Stimulated activated CD8-positive, alpha-beta memory T cell treated with anti-CD3 and anti-CD28 coated beads, Interleukin-7, amount 100 ng/mL, for 24 hours (primary cell): ENCODE measurements at places on chromosomes 3 and 15.

- no peak for DNase-seq
Measured at GRCh38 chr3:146550070-146550615, 5.7 kb upstream of the PLSCR1 start.

DNA sequence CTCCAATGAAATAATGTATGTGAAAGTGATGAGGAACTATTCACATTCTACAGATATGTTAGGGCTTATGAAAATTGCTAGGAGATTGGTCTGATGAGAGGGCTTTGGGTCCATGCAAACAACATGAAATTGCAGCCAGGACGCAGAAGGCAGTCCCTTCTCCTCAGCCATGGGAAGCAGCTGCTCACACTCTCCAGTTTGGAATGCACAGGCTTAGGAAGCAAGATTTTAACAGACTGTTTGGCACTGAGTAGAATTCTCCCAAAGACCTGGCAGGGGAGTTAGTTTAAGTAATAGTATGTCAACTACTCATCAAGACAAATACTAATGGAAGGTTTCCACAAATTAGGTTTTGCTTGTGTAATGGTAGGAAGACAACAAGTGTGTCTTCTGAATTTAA, 500.7 kb upstream of the ARRDC4 start:
- no peak for DNase-seq

GRCh38 chr3:192875971-192876565, 41.6 kb downstream of the MB21D2 start:
- no peak for DNase-seq

DNA sequence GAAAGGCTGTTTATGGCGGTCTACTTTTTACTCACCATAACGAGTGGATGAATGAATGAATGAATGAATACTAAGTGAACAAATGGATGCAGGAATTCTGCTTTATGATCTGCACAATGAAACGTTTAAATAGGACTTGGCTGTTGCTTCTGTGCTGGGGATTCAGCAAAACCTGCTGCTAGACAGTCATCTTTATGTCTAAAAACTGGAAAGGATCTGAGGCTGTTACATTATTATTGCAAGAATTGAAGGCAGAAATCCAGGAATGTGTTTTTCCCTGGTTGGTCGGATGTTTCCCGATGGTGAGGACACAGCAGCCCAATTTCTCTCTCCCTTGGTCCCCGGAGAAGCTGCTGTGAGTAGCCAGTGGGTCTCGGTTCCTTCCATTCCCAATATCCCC, 94.2 kb downstream of the GABRG3 start:
- no peak for DNase-seq

DNA sequence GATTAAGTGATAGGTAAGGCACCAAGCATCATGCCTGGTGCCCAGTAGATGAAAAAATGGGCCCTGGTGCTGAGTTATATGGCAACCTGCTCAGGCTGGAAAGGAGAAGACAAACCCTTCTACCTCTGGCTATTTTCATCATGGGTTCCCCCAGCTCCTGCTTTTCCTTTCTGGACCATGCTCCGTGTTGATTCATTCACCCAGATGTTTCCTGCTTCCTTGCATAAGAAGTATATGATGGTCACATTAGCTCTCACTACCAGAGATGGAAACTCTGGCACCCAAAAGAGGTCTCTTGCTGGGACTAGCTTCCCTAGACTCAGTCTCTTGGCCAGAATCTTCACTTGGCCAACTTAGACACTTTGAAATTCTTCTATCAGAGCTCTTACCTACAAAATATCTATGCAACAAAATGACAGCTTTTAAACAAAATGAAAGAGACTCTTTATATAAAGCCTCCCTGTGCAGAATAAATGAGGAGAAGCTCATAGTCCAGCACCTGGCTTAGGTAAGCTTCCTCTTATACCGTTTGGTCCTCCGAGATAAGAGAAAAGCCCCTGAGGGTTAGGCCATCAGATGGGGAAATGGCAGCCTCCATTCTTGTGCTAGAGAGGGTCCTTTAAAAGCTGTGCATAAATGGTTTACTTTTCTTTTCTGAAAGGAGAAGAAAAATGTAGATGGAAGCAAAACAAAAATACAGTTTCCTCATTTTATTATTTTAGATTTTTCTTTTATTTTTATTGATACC, 46.8 kb upstream of the MCF2L2 start:
- DNase-seq = no peak

- DNase-seq = no peak
Measured at GRCh38 chr3:114374433-114374990, 80.7 kb downstream of the TIGIT start.

DNA sequence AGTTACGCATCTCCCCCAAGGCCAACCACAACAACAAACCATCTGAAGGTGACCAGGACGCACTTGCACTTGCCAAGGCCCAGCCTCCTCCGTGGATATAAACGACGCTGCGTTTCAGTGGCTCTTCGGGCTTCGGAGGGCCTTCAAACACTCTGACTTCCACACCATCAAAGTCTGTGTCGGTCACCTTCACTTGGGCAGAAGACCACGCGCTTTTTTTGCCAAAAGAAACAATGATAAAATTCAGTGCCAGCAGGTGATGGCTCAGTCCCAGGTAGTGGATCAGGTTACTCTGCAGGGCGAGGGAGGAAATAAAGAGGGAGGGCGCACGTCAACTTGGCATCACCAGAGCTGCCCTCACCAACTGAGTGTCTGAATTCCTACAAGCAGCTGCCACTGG, 63.0 kb downstream of the NCEH1 start:
- no peak for DNase-seq

DNA sequence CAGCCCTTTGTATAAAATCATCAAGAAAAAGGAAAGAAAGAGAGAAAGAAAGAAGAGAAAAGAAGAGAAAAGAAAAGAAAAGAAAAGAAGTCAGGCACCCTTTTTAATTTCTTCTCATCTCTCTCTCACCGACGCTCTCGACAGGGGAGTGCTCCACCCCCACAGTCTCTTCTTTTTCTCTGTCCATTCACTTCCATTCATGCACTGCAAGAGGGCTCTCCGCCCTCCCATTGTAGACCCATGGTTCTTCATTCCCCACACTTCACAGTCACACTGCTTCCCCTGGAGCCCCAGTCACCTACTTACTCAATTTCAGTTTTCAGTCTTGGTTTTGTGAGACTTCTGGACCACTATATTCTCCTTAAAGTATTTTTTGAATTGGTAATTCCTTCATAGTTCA, 254.7 kb downstream of the SOX2 start:
- no peak for DNase-seq

- DNase-seq = no peak
Measured at GRCh38 chr3:49668414-49668797, 5.7 kb upstream of the APEH start.

DNA sequence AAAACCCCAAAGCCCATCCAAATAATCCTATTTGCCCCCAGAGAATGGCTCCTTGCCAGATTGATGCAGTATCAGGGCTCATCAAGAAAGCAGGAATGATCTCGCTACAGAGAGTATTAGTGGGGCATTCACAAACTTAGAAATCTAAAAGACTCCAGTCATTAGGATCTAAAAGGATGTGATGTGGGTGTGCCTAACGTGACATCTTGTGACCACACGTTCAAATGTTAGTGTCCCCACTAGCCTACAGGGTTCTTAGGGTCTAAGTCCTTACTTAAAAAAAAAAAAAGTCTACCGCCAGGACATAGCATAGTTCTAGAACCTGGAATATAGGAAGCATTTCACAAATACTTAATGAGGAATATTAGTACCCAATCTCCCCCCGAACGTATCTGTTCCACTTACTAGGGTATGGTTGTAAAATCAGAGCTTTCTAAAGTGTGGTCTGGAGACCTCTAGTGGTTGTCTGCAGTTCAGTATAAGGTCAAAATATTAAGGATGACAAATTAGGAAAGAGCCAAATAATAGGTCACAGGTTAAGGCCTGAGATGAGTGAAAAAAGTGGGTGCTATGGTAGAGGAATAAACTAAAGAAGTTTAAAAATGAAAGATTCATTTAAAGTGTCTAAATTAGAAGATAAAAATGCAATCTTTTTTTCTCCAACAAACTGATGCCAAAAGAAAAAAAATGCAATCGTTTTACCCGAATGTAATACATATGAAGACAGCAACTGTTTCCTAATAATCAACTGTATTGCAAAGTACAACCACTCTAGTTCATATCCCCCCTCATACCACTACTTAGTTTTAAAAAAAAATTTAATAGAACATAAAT, 4.2 kb upstream of the CHRM5 start:
- no peak for DNase-seq

- DNase-seq = no peak
Measured at GRCh38 chr3:119662604-119663373, 2.4 kb upstream of the POPDC2 start.

- no peak for DNase-seq
Measured at GRCh38 chr3:18723206-18723810, 298.2 kb upstream of the SATB1 start.

DNA sequence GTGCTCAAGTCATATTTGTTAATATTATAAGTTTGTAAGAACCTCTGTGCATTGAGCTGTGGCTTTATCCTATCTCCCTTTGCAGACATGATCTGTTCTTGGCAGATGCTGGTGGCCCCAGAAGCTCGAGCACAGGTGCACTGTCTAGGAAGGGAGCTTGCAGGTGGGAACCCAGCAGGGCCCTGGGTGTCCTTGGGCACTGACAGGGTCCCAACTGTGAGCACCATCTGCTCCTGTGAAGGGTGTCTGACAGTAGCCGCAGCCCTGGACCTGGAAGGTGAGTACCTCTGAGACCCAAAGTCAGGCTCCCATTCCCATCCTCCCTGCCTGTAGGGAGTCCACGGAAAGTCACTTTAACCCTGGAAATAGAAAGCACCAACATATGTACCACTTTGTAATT, 2.4 kb upstream of the REC114 start:
- no peak for DNase-seq

GRCh38 chr3:150747886-150748683, 14.9 kb downstream of the SIAH2 start:
- no peak for DNase-seq

GRCh38 chr3:112610121-112610520, 30.8 kb downstream of the CCDC80 start:
- no peak for DNase-seq

DNA sequence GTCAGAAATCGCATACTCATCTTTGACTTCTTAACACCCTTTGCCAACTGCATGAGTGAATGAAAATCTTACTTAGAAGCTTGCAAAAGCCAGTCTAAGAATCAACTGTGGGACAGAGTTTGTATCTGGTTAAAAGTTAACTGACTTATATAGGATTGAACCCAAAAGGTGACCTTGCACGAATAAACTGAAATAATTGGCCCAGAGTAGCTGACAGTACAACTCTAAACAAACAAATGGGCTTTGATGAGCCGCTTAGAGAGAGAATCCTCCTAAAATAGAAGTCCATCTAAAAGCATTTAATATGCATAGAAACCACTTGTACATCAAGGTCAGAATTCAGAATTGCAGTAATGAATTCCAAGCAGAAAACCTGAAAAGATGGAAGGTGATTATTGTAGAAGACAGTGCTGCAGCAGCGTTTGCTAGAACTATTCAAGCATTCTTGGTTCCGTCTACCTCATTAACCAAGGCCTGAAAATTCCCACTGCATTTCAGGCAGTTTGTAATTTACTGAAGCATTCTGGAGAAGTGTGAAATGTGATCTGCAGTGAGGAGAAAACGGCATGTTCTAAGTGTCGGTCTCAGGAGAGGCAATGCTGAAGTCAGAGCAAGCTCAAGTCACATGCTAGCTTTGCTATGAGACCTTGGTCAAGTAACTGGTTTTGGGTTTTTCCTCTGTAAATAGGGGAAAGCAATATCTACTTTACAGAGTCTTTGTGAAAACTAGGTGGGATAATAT, 103.7 kb downstream of the CADPS start:
- no peak for DNase-seq

DNA sequence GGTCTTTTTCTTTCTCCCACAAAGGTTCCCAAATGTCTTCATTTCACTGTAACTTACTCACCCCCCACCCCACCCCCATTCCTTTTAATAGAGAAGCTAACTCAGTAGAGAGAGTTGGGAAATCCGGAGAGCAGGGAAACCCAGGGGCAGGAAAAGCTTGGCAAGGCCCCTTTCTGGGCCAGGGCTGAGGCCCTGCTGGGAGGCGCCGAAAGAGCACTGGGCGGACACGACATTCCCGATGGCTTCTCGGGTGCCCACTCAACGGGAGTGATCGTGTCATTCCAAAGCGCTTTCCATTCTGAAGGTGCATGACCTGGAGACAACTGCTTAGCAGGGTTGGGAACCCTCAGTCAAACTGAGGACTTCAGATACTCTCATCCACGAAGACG, 1.6 kb upstream of the DALRD3 start:
- DNase-seq = no peak

- DNase-seq = no peak
Measured at GRCh38 chr3:187912007-187912406, 166.7 kb upstream of the BCL6 start.

- no peak for DNase-seq
Measured at GRCh38 chr3:74546426-74546825, 68.0 kb downstream of the CNTN3 start.

- DNase-seq = no peak
Measured at GRCh38 chr3:179450261-179450701, 989 bp downstream of the GNB4 start.

- no peak for DNase-seq
Measured at GRCh38 chr15:76206325-76206976, 104.8 kb downstream of the ETFA start.

DNA sequence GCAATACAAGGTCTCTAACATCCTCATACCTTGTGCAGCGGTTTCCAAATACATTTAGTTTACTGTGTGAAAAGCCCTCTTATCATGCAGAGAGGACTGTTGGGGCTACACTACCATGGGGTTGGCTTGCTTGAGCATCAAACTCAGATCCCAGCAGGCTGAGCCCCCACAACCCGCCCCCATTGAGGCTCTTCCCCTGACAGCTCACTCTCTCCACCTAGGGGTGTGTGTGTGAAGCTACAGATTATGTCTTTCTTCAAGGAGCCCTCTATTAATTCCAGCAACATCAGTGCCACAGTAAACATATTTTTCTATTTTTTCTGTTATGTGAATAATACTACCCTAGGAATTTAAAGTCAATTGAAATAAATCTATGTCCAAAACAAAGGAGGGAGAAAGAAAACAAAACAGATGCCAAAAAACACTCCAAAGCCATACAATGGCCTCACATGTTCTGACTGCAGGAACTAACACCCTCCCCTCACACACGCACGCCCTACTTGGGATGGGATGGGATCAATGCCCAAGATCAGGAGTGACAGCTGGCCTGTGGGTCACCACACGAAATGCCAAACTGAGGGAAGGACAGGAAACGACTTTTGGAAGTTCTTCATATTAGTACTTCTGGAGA, 14.7 kb downstream of the TM4SF4 start:
- no peak for DNase-seq

GRCh38 chr3:945738-946137, 147.1 kb upstream of the CNTN6 start:
- no peak for DNase-seq

GRCh38 chr15:69093127-69093526, 67.3 kb upstream of the GLCE start:
- DNase-seq = no peak

GRCh38 chr15:69897471-69898237, 200.1 kb downstream of the TLE3 start:
- no peak for DNase-seq

GRCh38 chr3:156017352-156018030, 102.9 kb upstream of the KCNAB1 start:
- DNase-seq = no peak

GRCh38 chr3:66856533-66856932, 141.6 kb upstream of the KBTBD8 start:
- no peak for DNase-seq

- DNase-seq = no peak
Measured at GRCh38 chr3:128502712-128503111, 9.7 kb upstream of the GATA2 start.

GRCh38 chr3:33023176-33024136, 72.0 kb downstream of the CCR4 start:
- no peak for DNase-seq

GRCh38 chr3:112391648-112392047, 58.7 kb downstream of the CD200 start:
- DNase-seq = no peak

GRCh38 chr15:56205061-56205876, 38.4 kb downstream of the RFX7 start:
- no peak for DNase-seq
